CD4-positive, alpha-beta T cell treated with Interleukin-6 for 4 hours (primary cell): ENCODE measurements at places on chromosomes 6 and 20.

GRCh38 chr6:38436726-38437465 lies 202.8 kb downstream of the BTBD9 start:
- DNase-seq = no peak

DNA sequence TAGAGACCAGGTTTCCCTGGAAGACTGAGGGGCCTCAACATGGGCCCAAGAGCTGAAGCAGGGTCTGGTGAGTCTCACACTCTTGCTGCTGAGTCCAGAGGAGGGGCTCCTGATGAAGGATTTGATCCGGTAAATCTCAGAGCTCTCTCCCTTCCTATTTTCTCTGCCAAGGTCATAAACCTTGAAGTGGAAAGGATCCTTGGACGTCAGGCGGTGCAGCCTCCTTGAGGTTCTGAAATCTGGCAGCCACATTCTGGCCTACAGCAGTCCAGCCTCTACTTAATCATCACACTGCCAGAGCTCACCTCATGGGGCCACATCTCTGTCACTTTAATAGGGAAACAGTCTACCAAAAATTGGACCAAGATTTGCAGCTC lies 24.0 kb downstream of the ACSS1 start:
- DNase-seq = no peak

DNA sequence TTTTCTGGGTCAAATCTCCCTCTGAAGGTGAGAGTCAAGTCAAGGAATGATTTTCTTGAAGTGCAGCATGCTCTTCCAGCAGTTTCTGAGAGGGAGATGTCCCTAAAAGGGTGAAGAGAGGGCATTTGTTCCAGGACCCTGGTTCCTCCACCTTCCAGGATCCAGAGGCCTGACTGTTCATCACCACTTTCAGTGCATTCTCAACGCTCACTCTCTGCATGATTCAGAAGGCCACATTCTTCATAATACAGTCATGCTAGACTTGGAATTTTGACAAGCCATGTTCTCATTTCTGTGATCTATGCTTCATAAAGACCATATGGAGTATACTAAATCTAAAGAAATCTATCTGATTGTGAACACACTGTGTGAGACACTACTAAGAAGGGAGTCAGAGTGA lies 85.1 kb downstream of the PDE7B start:
- DNase-seq = no peak

DNA sequence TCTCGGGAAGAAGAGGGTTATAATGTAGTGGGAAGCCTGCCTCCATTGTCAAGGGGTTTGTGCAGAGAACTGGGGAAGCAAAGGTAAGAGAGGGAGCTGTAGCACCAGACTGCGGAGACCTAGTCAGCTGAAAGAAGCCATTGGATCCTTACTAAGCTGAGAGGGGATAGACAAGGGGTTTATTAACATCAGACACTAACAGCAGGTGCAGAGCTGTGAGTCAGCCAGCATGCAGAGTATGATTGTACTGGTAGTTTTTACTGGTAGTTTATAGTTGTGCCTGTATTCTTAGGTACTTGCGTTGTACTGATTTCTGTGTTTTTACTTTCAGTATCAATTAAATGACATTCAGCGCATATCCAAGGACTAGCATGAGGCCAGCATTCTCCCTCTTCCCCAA lies 17.8 kb upstream of the COL19A1 start:
- DNase-seq = no peak

DNA sequence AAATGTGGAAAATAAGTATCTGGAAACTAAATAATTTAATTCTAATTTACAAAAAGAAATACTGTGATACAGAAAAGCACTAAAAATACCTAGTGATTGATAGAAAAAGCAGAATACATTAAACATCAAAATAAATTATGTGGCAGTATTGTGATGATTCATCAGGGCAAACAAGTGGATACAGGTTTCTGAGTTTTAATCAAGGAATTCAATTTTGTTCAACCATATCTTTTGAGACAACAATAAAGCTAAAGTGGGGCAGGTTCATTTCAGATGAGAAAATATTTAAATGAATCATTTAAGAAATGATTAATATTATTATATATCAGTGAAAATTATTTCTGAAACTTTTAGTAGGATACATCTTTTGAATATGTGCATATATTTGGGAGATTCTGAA lies 49.8 kb downstream of the GRIK2 start:
- DNase-seq = no peak

DNA sequence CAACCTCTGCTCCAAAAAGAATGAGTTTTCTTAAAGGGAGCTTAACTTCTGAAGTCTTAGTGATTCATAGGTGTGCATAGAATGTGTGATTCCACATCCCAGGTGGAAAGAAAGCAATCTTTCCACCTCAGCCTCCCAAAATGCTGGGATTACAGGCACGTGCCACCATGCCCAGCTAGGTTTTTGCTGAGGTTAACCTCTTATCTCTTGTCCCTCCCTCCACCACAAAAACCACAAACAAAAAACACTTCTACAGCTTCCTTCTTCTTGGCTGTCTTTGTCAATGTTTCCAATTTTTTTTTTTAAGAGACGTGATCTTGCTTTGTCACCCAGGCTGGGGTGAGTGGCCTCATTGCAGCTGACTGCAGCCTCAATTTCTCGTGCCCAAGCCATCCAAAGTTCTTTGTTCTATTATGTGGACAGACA lies 8.1 kb upstream of the CSE1L start:
- DNase-seq = peak; percentile 22

- DNase-seq = no peak
Measured at GRCh38 chr6:125871365-125871764, 80.6 kb downstream of the NCOA7 start.

DNA sequence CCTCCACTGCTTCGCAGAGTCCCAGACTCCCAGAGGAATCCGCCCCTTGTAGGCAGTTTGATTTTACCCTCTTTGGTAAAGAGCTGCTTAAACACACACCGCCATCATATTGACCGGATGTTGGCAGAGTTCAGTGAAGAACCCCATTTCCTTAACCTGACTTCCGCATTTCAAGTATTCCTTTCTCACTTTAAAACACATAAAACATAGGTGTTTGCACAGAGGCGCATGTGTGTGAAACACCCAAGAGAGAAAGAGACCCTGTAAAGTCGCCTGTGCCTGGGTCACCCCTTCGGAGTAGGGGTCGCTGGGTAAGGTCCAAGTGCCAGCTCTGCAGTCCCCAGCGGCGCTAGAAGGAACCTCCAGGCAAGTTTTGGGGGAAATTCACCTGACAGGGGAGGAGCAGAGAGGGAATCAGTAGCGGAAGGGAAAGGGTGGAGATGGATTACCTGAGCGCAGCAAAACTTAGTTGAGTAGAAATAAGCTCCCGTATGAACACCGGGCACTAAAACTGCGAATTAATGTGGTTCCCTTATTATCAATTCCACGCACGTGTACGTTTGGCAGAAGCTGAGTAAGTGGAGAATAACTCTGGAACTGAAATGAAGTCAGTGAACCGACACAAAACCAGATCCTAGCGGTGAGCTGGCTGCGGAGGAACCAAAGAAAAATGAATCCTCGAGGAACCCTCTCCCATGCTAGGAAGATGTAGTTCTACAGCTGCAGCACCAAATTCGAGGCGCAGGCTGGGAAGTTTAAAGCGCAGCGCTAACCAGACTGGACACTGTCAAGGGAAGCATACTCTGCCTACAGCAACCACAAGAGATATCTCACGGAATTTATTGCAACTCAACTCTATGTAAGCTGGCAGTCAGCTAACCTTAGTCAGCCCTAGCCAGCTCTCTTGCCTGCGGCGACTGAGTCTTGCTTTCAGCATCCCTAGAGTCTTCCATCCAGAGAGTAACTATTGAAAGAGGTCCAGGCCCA lies 3.5 kb upstream of the HTR1B start:
- no peak for DNase-seq
